ENCODE measurements at places on chromosomes 7 and 10.

DNA sequence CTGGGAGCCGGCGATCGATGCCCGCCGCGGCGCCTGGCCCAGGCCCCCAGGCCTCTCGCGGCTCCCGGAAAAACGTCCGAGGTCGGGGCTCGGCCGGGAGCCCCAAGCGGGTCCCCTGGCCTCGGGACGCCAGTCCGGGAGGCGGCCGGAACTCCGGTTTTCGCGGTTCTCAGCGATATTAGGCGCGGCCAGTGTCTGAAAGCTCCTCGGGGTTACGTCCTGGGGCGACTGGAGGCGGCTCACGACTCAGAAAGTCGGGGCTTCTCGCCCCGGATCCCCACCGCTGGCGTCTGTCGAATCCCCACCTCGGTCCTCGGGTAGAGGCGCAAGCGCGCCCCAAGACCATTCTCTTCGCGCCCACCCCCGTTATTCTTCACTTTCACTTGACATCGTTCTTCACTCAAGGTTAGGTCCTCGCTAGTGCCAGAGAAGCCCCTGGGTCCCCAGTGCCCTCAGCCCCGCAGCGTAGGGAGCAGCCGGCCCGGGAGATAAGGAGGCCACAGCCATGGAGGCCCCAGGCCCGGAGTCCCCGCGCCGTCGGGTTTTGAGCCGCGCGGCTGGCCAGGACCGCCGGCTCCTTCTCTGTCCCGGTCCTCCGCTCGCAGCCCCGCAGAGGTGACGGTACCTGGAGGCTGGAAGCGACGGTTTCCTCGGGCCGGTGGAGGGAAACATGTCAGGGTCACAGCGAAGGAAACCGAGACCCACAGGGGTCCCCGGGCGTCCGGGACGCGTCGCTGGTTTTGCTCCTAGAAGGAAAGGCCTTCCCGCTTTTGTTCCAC lies 35.2 kb upstream of the EBLN1 start:
- DNase-seq: peak; percentile 47

DNA sequence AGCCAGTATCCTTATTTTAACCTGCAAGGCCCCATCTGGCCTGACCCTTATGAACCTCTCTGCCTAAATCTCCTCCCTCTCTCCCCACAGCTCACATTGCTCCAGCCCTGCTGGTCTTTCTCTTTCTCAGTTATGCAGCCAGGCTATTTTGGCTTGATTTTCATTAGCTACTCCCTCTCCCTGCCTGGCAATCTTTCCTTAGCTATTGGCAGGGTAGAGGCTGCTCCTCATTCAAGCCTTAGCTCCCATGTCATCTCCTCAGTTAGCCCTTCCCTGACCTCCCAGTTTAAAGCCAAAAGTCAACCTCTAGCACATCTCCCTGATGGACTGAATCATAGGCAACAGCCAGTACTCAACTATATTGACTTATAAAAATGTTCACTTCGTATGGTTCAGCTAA lies 214.4 kb upstream of the CELF2 start:
- DNase-seq: no peak

DNA sequence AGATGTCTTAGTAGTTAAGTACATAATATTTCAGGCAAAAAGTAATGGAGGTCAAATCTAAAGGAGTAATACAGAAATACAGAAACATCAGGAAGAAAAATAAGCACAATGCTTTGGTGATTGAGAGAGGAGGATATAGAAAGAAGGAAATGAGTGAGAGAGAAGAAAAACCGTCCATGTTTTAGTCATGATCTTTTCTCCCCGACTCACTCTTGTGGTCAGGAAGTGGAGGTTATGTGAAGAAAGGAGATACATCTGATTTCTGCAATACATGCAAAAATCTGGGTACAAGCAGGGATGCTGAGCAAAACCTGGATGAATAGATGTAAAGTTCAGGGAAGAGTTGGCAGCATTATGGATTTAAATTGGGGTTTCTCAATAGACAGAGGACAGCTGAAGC lies 1122.5 kb downstream of the SORCS3 start:
- DNase-seq: no peak

DNA sequence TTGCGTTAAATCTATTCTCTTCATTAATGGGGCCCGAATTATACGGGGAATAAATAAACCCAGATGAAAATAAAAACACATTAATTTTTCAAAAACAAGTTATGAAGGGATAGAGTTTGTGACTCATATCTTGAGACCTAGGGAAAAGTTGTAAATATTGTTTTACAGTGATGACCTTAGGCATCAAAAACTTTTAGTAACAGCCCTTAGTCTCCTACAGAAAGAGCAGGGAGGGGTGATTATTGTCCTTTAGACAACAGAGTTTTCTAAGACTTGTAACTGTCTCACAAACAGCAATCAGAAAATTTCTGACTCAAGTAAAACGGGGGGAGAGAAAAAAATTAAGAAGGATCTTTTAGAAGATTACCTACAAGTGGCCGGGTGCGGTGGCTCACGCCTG lies 102.7 kb downstream of the COL28A1 start:
- DNase-seq: no peak

- no peak for DNase-seq
These were observed 44.5 kb upstream of the TRIM8 start for GRCh38 chr10:102599565-102600327.

- DNase-seq: no peak
These were observed 260.1 kb downstream of the CCDC3 start for GRCh38 chr10:12741360-12741804.

- no peak for DNase-seq
These were observed 42.0 kb downstream of the ABCA13 start for GRCh38 chr7:48213226-48213625.

DNA sequence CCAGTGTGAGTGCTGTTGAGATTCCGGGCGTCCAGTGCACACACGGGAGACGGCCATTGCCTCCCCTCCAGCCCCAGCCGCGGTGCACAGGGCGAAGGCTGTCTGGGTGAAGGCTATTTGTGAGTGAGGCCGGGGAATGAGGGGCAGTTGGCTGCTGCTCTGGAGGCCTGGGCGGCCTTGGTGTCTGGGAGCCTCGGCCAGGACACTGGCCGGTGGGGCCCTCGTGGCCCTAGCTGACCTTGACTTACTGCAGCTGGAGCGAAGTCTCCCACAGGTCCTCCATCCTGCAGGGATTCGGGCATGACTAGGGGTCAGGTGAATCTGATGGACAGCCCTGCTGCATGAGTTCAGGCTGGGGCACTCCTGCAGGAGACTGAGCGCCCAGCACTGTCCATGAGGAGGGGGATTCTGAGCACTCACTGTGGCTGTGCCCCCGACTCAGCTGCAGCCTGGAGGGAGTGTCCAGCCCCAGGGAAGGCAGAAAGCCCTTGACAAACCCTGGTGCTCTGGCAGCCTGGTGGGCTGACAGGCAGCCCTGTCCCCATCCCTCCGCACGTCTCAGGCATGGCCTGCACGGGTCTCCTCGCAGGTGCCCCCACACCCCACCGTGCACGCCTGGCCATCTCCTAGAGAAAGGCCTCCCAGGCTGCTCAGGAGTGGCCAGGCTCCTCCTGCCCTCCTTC lies 52.7 kb upstream of the FAM20C start:
- no peak for DNase-seq

- DNase-seq: no peak
These were observed 10.6 kb downstream of the OR2F1 start for GRCh38 chr7:143965280-143965679.

- DNase-seq: peak; percentile 4
These were observed 109.9 kb upstream of the ADO start for GRCh38 chr10:62694537-62695126.

GRCh38 chr10:114648368-114648767 lies 9.7 kb downstream of the ABLIM1 start:
- DNase-seq: no peak

DNA sequence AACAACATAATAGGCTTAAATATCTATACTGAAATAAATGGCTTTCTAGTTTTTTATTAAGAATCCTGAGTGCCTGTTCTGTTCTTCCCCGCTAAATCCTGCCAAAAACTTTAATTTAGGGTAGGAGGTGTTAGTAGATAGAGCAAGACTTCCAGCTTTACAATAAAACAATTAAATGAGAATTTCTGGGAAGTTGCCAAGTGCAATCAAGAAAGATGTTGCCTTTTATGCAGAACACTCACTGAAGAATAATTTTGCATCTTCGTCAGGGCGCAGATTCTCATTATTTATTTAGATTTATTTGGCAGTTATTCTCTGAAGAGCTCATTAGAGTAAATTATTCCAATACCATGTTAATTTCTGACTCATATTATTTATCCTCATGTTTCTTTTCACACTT lies 103.2 kb upstream of the GPR141 start:
- DNase-seq: no peak
